ENCODE measurements at places on chromosomes 3 and 15.

- DNase-seq = no peak
Observed at GRCh38 chr3:27488821-27489220, 4.6 kb upstream of the SLC4A7 start.

GRCh38 chr3:65558826-65559225 lies 479.9 kb downstream of the MAGI1 start:
- DNase-seq = no peak

DNA sequence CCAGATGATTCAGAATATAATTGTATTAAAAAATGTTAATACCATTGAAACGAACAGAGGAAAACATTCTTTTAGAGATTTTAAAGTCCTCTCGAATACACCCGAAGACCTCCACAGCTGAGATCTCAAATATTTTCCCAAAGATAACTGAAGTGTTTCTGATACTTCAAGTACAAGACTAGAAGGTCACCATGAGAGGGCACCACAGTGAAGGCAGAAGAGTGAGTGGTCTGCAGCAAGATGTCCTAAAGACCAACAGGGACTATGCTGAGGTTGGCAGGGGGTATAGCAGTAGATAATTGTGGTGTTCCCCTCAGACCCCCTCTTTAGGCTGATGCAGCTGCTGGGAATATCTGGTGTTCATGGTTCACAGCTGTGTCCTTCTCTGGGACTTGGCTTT lies 156.5 kb downstream of the PDCD6IP start:
- DNase-seq = no peak

- DNase-seq = no peak
Observed at GRCh38 chr3:155554777-155555451, 190.0 kb downstream of the PLCH1 start.

- DNase-seq = no peak
Observed at GRCh38 chr15:59691194-59691805, 2.2 kb upstream of the BNIP2 start.

DNA sequence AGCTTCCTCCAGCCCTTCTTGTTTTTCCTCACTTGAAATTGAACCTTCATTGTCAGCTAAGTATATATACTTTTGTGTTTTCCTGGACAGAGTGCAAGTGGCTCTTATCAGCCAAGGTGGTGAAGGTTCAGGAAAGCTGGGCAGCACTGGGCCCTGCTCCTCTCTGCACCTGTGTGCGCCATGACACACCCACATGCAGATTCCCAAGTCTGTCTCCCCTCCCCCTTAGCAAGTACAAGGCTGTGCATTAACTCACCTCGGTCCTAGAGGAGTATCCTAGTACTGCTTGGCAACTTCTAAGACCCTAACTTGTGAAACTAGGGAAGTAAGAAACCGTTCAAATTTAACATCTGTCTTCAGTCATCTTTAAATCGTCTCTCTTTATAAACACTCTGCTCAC lies 85.8 kb downstream of the SLC49A4 start:
- DNase-seq = no peak

GRCh38 chr15:66851311-66852063 lies 149.5 kb downstream of the SMAD6 start:
- peak; percentile 64 for DNase-seq

DNA sequence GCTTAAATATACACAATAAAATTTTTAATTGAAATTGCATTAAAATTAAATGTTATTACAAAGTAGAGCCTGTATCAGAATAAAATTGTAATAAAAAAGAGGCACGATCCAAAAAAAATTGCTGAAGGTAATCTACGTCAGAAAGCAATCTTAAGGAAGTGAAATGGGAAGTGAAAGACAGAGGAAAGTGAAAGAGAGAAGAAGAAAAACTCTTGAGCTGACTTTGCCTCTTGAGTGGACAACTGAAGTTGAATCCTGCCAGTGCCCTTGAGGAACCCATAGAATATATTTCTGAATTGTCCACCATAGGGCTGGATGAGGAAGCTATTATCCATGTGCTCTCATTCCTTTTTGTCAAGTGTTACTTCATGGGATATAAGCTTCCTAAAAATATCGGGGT lies 285.1 kb upstream of the STAC start:
- DNase-seq = no peak

DNA sequence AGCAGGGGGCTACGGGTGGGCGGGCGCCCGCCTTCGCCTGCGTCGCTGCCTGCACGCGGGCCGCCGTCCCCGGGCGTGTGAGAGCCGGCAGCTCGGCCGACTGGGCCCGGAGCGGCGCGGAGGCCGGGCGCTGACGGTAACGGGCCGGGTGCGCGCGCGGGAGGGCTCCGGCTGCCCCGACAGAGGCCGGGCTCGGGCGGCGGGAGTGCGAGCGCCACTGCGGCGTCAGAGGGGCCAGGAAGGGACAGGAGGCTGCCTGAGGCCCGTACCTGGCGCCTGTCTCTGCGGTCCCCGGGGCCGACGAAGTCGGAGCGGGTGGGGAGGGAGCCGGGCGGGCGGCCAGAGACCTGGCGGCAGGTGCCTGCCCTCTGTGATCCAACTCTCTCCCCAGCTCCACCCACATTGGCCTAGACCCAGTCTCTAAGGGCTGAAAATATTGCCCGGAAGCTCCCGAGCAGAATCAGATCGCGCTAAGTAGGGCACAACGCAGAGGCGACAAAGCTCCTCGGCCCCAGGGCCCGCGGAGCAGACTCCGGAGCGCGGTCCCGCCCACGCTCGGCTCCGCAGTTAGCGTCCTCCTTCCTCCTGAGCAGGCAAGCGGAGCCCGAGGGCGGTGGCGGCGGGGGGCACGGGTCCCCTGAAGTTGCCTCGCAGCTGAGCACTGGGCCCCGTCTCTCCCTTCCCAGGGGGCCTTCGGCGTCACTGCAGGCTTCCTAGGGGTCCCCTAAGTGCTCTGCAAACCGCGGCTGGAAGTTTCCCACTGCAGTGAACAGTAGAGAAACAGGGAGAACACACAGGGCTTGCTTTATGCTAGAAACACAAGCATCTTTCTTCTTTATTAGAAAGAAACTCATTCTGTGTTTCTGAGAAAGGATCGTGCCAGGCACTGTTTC lies at the start of gene MAN2A2:
Gene MAN2A2, plus strand, starts transcription at position 463 of the 893 bp plus-strand sequence. CDS start 906 bp downstream, outside the sequence.
- DNase-seq = peak; percentile 58

- no peak for DNase-seq
Observed at GRCh38 chr15:99477791-99478471, 87.9 kb upstream of the MEF2A start.

- DNase-seq = peak; percentile 29
Observed at GRCh38 chr15:38378161-38378560, 75.8 kb upstream of the FAM98B start.

DNA sequence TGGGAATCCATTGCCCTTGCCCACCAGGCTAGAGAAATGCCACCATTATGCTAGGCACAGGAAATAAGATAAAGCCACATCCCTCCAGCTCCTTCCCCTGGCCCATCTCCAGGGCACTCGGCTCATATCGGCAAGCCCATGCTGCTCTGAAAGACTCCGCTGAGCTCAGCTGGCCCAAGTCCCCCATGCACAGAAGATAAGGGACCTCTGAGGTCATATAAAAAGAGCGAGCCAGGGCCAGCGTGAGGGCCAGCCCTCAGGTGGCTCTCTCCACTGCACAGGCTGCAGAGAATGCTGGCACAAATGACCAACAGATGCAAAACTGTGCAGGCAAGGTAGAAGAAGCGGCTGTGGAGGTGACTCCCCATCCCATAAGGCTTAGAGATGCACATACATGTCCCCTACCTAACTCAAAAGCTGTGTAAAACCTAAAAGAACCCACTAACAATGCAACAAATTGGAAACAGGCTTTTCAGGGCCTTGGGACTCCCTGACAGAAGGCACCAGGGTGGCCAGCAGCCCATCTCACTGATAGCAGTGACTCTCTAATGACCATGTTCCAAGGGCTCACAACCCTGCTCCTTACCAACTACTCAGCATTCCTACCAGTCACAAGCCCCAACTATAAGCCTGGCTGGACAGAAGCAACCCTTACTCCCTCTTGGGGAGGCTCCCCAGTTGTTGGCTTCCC lies 3.0 kb downstream of the RAB6B start:
- DNase-seq = no peak

- no peak for DNase-seq
Observed at GRCh38 chr3:15305359-15305844, 27.0 kb downstream of the SH3BP5 start.

- DNase-seq = no peak
Observed at GRCh38 chr3:184738982-184739381, 27.1 kb upstream of the MAGEF1 start.

DNA sequence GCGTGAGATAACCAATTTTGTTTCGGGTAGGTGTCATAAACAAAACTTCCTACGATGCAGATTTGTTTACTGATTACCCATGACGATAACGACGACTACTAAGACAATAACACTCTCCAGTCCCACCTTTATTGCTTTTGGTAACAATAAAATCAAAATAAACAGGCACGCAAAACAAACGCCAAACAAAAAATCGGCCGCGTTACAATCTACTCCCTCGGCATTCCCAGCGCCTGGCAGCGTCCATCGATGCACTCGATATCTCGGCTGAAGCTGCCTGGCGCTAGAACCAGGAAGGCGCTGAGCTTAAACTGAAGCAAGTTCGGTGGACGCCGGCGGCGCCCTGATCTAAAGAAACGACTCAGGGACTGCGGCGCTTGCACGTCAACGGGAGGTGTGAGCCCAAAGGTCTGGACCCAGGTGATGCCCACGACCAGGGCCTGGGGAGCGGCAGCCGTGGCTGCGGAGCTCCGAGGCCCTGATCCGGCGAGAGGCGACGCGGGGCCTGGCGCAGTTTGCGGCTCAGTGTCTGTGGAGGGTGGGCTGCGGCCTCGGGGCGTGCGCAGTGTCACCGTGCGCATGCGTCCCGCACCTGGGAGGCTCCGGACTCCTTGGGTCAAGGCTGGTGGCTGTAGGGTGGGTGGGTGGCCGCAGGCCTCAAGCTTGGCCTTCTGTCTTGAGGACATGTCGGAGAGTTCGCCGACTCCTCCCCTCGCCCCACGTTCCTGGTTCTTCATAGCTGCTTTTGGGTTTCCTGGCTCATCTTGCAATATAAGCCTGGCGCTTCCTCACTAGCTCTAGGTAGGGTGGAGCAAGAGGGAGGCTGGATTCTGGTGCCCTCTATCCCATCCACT lies at the start of gene RSRC1:
Gene RSRC1, plus strand, starts transcription at position 286 of the 854 bp plus-strand sequence. CDS start 12,016 bp downstream, outside the sequence.
- DNase-seq = peak; percentile 81

DNA sequence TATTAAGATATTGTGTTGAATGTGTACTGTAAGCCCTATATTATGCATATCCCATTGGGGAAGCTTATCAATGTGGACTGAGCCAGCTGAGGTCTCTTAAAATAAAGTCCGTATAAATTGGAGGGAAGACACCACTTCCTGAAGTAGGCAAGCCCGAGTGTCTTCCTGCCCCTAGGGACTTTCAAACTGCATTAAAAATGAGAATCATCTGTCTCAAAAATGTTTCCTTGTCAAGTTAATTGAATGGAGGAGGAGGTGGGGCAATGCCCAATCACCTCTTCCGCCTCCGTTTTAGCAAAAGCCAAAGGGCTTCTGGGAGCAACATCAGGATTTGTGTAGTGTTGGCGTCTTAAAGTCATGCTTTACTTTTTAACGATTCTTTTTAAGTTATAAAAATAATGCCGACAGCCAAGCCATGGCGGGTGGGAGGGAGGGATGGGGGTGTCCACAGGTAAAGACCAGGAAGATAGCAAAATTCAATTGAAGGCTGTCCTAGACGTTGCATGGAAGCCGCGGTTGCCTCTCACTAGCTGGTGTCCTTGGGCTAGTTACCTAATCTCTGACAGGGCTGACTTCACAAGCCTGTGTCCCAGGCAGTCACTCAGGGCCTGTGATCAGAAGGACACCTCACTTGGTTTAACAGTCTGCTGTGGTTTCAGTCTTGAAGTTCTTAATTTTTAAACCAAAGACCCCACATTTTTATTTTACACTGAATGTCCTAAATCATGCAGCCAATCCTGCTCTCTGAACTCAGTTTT lies 524.9 kb upstream of the PROK2 start:
- no peak for DNase-seq

DNA sequence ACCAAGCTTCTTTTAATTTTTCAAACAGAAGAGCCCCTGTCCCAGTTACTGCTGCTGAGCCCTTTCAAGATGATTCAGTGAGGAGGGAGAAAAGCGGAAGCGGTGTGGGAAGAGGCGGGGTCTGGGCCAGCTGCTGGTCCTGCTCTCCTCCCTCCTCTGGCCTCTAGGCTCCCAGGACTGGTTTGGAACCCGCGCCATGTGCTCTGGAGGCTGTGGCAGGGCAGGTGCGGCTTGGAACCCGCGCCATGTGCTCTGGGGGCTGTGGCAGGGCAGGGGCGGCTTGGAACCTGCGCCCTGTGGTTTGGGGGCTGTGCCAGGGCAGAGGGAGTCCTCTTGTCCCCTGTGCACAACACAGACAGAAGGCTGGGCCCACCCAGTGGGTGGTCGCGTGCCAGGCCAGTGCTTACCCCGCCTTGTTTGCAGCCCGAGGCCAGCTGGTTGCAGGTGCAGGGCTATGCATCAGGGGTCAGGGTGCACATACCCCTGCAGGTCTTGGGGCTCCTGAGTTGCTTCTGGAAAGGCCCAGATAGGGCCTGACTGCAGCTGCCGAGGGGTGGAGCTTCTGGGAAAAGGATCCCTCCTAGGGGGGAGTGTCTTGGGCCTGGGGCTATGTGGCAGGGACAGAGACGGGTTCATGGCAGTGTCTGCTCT lies 12.2 kb downstream of the ALG1L2 start:
- no peak for DNase-seq

DNA sequence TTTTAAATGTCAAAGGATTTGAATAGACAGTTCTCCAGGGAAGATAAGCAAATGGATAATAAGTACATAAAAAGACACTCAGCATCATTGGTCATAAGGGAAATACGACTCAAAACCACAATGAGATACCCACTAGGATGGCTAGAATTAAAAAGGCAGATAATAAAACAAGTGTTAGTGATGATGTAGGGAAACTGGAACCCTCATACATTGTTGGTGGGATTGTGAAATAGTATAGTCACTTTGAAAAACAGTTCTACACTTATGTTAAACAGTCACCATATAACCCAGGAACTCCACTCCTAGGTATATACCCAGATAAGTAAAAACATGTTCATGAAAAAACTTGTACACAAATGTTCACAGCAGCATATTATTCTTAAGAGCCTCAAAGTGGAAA lies 72.5 kb downstream of the GPR156 start:
- no peak for DNase-seq

GRCh38 chr15:41489641-41490040 lies 4.0 kb upstream of the ITPKA start:
- no peak for DNase-seq

GRCh38 chr3:71090207-71090606 lies 493.3 kb downstream of the FOXP1 start:
- DNase-seq = no peak

DNA sequence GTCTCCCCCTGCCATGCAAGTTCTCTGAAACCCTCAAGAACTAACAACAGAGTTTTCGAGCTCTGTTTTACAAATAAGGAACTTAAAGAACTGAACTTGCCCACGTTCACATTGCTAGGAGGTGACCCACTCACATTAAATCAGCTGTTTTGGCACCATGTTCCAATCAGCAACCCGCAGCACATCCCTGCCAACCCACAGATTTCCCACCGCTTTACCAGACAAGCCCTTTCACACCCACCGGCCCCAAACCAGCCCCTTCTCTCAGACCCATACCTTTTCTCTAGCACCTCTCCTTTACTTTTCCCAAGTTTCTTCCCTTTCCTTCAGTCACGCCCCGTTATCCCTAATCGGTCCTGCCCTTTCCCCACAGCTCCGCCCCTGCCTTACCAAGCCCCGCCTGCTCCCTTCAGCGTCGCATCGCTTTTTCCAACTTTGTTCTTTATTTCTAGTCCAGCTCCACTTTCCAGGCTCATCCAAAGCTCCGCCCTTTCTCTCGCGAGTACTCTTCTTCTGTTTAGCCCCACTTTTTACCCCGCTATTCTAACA lies 804 bp upstream of the BRPF1 start:
- no peak for DNase-seq

GRCh38 chr3:52198643-52199608 lies 966 bp downstream of the ALAS1 start:
- DNase-seq = no peak

Measured in posterior cingulate gyrus (tissue), 11 donors.